ENCODE measurements at places on chromosomes 5 and 9.

DNA sequence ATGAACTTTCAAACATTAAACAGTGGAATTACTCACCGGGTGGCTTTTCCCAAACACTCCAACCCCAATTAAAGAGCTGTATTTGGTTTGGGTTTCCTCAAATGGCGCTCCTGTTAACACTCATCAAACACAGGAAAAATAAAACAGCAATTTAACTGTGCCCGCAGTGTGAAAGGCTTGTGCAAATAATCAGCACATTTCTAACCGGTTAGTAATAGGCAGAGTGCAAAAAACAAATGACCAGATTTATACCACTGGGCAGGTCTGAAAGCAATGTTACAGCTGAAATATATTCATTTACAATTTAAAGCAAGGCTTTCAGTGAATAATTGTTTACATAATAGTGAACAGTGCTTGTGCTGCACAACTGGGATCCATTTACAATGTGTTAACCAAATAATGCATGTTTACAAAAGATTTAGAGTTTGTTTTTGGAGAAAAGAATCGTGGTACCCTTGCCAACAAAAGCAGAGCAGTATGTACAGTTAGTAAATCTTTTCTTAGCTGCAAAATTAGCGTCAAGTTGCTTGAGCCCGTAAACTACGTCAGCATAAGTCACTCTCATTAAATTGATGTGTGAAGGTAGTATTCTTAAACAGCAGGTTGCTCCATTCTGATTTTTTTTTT, 662.9 kb upstream of the ZNF608 start:
- DNase-seq = no peak

DNA sequence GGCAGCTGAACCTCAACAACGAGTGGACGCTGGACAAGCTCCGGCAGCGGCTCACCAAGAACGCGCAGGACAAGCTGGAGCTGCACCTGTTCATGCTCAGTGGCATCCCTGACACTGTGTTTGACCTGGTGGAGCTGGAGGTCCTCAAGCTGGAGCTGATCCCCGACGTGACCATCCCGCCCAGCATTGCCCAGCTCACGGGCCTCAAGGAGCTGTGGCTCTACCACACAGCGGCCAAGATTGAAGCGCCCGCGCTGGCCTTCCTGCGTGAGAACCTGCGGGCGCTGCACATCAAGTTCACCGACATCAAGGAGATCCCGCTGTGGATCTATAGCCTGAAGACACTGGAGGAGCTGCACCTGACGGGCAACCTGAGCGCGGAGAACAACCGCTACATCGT, 12.4 kb upstream of the PHYHD1 start:
- no peak for DNase-seq

DNA sequence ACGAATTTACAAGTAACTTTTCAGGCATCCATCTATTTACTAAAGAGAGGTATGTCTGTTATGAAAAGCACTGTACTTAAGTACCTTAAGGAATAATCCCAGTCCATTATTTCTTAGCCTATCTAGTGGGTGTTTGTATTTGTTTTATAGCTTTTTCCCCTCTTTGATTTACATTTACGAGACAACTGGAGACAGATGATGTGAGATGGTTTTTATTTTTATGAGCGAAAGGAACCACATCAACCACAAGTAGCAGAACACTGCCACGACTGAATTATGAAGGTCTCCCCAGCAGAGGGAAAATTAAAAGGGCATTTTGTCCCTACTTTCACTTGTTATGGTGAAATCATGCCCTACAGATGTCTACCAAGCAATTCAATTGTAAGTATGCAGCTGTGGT, 357.8 kb downstream of the NFIB start:
- DNase-seq = no peak

GRCh38 chr5:54689411-54690251, 172.1 kb downstream of the SNX18 start:
- no peak for DNase-seq

DNA sequence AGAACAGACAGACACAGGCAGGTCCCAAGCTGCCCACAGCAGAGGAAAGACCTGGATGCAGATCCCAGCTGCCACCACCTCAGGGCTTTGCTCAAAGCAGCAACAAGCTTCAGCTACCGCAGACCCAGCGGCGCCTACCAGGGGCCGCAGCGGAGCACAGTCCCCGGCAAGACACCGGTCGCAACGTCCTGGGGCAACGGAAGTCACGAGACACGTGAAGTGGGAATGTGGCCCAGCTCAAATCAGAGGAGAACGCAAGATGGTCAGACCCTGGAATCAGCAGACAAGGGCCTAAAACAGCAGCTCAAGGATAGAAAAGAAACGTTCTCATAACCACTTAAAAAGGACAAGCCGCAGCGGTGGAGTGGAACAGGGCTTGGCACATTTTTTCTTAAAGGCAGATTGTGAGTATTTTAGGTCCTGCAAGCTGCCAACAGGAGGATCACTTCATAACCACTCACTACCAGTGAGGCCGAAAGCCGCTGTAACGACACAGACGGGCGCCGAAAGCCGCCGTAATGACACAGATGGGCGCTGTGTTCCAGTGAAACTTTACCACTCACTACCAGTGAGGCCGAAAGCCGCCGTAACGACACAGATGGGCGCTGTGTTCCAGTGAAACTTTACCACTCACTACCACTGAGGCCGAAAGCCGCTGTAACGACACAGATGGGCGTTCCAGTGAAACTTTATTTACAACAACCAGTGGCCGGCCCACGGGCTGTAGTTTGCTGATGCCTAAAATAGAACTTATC, 21.7 kb downstream of the SLC9A3 start:
- DNase-seq = no peak

GRCh38 chr9:133026426-133026825, 4.4 kb upstream of the GTF3C5 start:
- no peak for DNase-seq
